Right cardiac atrium (tissue), 5 donors: ENCODE measurements at places on chromosomes 13 and 19.

DNA sequence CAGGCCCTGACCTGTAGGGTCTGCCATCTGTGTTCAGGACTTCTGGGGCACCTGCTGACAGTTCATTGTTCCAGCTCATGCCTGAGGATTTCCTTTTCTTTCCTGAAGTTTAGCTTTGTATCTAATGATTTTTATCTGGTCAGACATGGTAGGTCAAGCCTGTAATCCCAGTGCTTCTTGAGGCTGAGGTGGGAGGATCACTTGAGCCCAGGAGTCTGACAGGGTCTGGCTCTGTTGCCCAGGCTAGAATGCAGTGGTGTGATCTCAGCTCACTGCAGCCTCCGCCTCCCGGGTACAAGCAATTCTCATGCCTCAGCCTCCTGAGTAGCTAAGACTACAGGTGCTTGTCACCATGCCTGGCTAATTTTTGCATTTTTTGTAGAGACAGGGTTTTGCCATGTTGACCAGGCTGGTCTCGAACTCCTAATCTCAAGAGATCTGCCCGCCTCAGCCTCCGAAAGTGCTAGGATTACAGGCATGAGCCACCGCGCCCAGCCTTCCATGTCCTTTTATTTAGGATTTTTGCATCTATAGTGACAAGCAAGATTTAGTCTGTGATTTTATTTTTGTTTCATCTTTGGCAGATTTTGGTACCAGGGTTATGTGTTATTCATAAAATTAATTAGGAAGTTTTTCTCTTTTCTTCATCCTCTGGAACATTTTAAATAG lies 33.2 kb downstream of the CHST8 start:
- DNase-seq: no peak

DNA sequence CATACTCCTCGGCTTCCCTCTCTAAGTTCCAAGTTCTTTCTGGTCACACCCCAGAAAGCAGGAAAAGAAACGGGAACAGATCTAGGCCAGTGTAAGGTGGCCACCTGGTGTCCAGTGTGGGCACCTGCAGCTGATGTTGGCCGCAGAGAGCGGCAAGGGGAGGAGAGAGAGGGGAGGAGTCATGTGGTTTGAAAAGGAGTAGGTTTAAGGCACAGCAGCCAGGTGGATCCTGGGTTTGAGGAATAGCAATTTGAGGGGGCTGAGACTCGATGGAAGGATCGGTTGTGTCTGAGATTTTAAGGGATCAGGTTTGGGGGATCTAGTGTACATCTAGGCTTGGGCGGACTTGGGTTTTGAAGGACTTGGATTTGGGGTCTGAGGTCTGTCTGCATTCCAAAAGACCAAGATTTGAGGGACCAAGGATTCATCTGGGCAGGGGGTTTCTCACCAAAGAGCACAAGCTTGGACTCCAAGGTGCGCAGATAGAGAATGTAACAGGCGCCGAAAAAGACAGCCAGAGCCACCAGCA lies 1.2 kb downstream of the RABAC1 start:
- DNase-seq: peak; percentile 85

GRCh38 chr19:33299051-33299688 lies 3.2 kb downstream of the CEBPA start:
- peak; percentile 34 for DNase-seq

- no peak for DNase-seq
These were observed 92.8 kb upstream of the FARP1 start for GRCh38 chr13:98050041-98050466.

DNA sequence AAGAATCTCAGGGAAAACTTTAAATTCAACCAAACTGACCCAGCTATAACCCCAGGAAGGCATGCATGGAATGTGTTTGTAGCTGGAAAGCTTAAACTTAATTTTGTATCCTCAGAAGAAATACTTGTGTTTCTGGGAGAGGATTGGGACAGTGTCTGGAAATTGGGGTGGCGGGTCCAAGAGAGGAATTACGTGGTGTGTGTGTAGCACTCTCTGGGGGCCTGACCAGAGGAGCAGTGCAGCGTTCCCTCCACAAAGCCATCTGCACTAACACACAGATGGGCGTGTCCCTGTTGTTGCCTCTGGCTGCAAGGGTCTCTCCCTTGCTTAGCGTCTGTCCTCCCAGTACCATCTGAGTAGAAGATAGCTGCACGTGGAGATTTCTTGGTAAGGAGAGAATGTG lies 6.4 kb downstream of the GARRE1 start:
- no peak for DNase-seq

DNA sequence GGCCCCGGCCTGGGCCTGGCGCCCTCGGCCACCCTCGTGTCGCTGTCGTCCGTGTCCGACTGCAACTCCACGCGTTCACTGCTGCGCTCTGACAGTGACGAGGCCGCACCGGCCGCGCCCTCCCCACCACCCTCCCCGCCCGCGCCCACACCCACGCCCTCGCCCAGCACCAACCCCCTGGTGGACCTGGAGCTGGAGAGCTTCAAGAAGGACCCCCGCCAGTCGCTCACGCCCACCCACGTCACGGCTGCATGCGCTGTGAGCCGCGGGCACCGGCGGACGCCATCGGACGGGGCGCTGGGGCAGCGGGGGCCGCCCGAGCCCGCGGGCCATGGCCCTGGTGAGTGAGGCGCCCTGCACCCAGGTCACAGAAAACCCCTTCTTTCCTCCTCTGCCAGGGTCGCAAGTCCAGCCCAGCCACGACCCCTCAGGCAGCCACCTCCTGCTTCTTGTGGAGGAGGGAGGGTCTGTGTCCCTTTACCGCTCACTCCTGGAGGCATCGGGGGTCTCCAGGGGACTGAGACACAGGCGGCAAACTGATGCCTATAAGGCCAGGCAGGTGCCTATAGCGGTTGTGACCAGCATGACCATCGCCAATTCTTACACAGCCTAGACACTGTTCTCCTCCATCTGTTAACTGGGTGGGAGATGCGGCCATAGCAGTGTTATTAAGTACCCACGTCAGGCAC lies 4.2 kb downstream of the TTC9B start:
- no peak for DNase-seq

- no peak for DNase-seq
These were observed 5.9 kb downstream of the RTBDN start for GRCh38 chr19:12828494-12828893.

- DNase-seq: no peak
These were observed 90.8 kb upstream of the SLC10A2 start for GRCh38 chr13:103157016-103157415.

- no peak for DNase-seq
These were observed 319.5 kb downstream of the SHISA2 start for GRCh38 chr13:25732111-25732865.

DNA sequence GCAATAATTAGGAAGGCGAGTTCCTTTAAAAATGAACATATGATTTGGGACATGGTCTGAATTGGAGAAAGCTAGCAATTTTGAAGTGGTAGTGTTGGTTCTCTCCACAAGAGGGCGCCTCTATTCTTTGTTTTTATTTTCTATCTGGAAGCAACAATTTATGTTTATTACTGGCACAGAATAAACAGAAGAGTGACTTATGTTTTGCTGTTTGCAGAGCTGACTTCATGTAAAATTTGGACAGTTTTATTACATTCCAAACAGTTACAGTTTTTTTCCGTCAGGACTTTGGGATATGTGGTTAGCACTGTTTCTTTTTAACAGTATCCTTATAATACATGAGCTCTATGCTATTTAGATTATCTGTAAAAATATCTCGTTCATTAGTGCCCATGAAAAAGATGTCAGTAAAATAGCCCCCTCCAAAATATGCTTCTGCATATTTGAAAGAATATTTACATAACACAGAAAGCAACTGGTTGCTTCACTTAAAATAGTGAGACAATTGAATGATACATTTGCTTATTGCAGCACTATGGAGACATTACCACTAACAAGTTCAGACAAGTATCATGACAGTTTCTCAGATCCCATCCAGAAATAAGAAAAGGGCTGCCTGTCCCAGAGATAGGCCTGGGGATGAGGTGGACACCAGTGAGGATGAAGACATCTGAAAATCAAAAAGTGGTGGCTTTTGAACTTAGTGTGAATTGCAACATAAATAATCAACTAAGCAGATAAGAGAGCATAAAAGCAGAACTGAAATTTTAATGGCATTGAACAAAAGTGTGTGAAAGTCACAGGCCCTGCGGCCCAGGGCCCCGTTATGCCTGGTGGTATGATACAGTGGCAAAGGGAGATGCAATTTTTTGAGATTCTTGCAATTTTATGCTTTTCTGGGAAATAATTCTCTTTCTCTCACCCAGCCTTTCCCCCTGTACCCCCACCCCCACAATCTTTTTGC lies 32.3 kb upstream of the FGF9 start:
- no peak for DNase-seq

DNA sequence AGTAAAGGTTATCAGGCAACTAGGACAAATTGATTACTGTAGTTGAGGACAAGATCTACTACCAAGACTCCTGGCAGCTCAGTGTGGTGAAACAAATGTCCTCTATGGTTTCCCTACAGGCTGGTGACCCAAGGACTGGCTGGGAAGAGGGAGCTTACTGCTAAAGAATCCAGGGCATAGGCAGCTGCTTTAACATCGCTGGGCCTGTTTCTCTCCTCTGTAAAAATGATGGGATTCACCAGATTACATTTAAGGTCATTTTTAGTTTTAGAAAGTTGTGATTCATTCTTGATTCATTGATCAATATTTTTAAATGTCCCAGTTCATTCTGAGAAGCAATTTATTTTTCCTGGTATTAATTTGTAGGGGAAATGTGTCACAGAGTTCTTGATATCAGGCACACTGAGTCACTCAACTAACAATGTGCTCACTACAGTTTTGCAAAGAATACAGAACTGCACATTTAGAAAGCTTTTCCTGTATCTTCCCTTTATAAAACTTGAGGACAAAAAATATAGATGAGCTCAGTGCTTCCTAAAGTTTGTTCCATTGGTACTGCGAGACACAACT lies 19.6 kb upstream of the FAM124A start:
- no peak for DNase-seq

GRCh38 chr19:3516675-3517207 lies 10.6 kb downstream of the FZR1 start:
- peak; percentile 54 for DNase-seq

DNA sequence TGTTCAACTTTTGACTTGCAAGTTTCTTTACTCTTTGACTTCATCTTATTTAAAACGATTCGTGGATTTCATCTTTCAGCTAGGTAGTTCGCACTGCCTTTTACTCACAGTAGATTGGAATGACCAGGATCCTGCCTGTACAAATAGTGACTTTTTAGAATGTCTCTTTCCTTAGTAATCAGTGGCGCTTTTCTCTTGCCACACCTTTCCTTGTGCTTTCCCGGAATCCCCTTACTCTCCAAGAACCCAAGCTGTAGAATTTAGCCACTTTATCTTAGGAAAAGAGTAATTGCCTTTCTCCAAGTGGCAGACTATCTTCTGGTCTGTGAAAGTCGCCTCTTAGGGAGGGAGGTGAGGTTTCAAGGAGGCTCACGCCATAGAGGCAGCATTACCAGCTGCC lies 123.4 kb downstream of the LMO7 start:
- DNase-seq: no peak

DNA sequence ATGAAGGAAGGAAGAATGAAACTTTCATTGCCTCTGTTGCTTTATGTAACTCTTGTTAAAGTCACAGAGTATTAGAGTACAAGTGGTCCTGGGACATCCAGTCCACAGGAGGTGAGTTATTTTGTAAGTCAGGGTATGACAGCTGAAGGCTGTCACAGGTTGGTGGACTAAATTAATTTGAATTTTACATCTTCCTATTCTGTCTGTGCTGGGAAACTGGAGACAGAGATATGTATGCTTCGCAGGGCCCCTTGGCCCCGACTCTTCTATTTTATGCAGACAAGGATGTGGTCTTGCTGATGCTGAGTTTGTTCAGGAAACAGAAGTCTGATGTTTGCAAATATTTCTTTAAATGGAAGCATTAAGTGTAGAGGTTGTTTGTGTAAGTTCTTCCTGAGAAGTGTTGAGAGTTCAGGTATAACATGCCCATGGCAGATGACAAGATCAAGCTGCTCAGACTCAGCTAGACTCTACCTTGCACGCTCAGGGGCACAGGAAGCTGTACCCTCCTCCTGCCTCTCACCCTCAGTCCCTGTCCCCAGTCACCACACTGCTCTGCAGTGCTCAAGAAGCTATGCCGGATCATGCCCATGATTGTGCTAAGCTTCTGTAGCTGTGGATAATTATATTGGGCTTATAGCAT lies 23.4 kb downstream of the RASL11A start:
- DNase-seq: no peak

GRCh38 chr13:20190481-20191310 lies 2.0 kb downstream of the GJB2 start:
- DNase-seq: no peak

DNA sequence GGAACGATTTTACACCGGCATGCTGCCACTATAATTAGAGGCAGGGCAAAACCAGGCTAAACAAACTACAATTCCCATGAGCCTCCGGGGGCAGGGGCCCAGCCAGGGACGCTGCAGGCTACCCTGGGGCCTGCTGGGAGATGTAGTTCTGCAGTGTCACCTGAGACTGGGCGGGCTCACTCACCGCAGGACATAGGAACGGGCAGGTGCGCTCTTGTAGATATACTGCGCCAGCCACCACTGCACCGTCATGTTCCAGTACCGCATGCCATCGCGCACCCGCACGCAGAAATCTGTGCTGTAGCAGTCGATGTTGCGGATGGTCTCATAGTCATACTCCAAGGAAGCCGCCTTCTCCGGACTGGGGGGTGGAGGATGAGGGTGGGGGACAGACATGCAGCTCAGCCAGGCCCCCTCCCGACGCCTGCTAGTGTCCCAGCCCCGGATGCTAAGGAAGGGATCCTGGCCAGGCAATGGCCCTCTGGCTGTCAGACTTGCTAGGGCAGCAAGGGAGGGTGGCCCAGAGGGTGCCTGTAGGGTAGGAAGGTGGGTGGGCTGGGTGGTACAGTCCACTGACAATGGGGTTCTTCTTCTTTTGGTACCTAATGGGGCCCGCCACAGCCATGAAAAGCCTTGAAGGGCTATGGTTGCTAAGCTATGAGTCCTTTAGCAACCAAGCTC lies 5.8 kb upstream of the TMC4 start:
- no peak for DNase-seq

GRCh38 chr13:73481886-73482445 lies 423.2 kb downstream of the KLF5 start:
- no peak for DNase-seq

DNA sequence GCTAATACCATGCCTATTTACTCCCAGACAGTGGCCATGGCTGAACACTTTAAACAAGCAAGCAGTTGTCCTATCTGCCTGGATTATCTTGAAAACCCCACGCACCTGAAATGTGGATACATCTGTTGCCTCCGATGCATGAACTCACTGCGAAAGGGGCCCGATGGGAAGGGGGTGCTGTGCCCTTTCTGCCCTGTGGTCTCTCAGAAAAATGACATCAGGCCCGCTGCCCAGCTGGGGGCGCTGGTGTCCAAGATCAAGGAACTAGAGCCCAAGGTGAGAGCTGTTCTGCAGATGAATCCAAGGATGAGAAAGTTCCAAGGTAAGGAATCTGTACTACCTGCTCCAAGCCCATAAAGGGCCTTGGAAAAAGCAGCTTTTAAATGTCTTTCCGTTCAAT lies 8.6 kb downstream of the RFPL4AL1 start:
- DNase-seq: no peak

DNA sequence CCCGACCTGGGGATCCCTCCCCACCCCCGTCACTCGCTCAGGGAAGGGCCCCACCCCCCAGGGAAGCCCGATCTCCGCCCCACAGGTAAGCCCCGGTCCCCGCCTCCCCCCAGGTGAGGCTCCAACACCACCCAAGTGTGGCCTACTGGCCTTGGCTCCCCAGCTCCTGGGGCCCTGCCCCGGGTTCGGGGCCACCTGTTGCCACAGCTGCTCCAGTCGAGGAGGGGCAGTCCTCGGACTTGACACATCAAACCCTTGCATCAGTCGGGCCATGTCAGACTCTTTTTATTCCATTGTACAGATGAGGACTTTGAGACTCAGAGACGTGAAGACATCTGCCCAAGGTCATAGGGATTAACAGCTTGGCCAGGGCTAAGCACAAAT lies 512 bp downstream of the CC2D1A start:
- no peak for DNase-seq

GRCh38 chr13:94706843-94707399 lies 5.4 kb downstream of the SOX21 start:
- no peak for DNase-seq
